ENCODE measurements at places on chromosomes 6 and 20. TPM values are rescaled to one million over a fixed set of nuclear protein-coding genes. Genes with fewer than 3 reads are reported as not detected.

The NDUFAF4 gene
- total RNA-seq: 25.6 TPM

The ZKSCAN4 gene
- total RNA-seq: 2.1 TPM

The BNIP5 gene
- total RNA-seq: not detected

The HMGA1 gene
- total RNA-seq: 87.2 TPM

The FAM209B gene
- total RNA-seq: 1.3 TPM

The FOXQ1 gene
- total RNA-seq: not detected

The MATN4 gene
- total RNA-seq: not detected

The TMEM74B gene
- total RNA-seq: not detected

The SRMS gene
- total RNA-seq: not detected

The DDO gene
- total RNA-seq: not detected

The ABCF1 gene
- total RNA-seq: 113 TPM

The TNNC2 gene
- 1.4 TPM for total RNA-seq

The KIAA1586 gene
- 19.2 TPM for total RNA-seq

The ZNF334 gene
- 0.25 TPM for total RNA-seq

The TUBB2A gene
- 48.0 TPM for total RNA-seq

All from CD4-positive, CD25-positive, alpha-beta regulatory T cell (primary cell).